Right renal pelvis (tissue), 4 donors: ENCODE measurements at places on chromosomes 3 and 15. TPM values are rescaled to one million over a fixed set of nuclear protein-coding genes. Genes with fewer than 3 reads are reported as not detected.

ACSBG1 gene
- polyA plus RNA-seq, result 0.96 TPM

HIGD2B gene
- polyA plus RNA-seq, result not detected

STAB1 gene
- 34.9 TPM for polyA plus RNA-seq

PIK3R4 gene
- 53.6 TPM for polyA plus RNA-seq

GABRR3 gene
- polyA plus RNA-seq, result 0.10 TPM

TMEM158 gene
- 8.5 TPM for polyA plus RNA-seq

TRAK1 gene
- polyA plus RNA-seq, result 42.3 TPM

C3orf52 gene
- polyA plus RNA-seq, result 5.1 TPM

GRM2 gene
- polyA plus RNA-seq, result 0.68 TPM

ARPIN gene
- polyA plus RNA-seq, result 25.5 TPM

HESX1 gene
- polyA plus RNA-seq, result 4.4 TPM

GCNT3 gene
- 0.61 TPM for polyA plus RNA-seq

FOXL2 gene
- polyA plus RNA-seq, result not detected

- no peak for DNase-seq
Measured at GRCh38 chr15:73265536-73266153, 103.1 kb downstream of the HCN4 start.

GRCh38 chr3:142976621-142977398, 13.3 kb upstream of the PAQR9 start:
- no peak for DNase-seq

GRCh38 chr15:87877114-87877810, 379.3 kb downstream of the NTRK3 start:
- DNase-seq, result no peak

DNA sequence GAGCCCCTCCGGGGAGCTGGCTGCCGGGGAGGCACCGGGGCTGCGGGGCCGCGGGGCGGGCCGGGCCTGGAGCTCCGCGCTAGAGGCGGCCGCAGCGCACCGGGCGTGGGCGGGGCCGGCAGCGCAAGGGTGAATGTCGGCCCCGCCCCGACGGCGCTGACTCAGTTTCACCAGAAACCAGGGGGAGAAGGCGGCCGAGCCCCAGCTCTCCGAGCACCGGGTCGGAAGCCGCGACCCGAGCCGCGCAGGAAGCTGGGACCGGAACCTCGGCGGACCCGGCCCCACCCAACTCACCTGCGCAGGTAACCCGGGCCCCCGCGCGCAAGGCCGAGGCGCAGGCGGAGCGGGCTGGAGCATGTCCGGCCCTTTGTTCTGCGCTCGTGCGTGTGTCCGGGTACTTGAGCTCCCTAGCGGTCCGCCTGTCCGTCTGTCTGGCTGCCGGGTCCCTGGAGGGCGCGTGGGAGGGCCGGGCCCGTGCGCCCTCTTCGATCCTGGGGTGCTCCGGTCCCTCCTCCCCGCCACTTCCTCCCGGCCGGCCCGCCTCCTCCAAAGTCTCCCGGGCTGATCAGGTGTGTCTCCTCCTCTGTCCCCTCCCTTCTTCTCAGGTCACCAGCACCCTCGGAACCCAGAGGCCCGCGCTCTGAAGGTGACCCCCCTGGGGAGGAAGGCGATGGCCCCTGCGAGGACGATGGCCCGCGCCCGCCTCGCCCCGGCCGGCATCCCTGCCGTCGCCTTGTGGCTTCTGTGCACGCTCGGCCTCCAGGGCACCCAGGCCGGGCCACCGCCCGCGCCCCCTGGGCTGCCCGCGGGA, at the start of gene SPINT1:
Gene SPINT1 (plus strand): TSS at position 164 of the 811 bp plus-strand sequence. CDS start 507 bp downstream, at position 671.
- no peak for DNase-seq

DNA sequence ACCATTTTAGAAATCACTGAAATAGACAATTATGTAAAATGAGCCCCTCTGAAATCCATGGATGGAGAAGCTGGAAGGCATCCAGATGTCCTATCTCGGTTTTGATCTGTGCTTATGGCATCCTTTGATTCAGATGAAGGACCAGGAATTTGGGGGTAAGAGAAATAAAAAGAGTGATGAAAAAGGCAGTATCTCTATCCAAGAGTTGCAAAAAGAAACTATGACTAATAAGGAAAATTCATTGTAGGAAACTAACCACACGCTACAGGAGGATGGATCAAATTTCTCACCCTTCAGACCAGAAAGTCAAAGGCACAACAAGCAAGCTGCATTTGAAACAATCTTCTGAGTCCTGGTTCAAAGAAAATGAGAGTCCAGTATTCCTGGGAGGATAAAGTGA, 34.8 kb downstream of the SRGAP3 start:
- DNase-seq, result no peak

DNA sequence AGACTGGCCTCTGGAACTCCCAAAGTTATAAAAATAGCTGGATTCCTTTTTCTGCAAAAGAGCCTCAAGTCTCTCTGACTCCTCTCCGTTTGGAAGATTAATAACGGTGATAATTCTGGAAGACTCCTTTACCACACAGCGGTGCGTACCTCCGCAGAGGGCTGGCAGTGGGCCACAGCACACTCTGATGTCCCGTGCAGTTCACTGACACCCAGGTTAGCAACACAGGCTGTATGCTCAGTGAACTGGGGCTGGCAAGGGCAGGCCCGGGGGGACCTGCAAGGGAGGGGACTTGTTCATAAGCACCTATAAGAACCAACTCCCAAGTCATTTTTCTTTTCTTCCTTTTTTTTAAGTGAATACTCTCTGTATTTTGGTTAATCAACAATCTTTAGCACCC, 120.3 kb upstream of the TJP1 start:
- no peak for DNase-seq

GRCh38 chr15:84833447-84834228, 16.5 kb downstream of the ALPK3 start:
- DNase-seq, result no peak

GRCh38 chr3:169494982-169495381, 168.5 kb downstream of the MECOM start:
- DNase-seq, result no peak

GRCh38 chr3:128278761-128279600, 125.7 kb downstream of the EEFSEC start:
- peak; percentile 59 for DNase-seq

- no peak for DNase-seq
Measured at GRCh38 chr3:149542375-149543312, 68.1 kb downstream of the TM4SF4 start.

- no peak for DNase-seq
Measured at GRCh38 chr15:68081869-68082505, 27.9 kb downstream of the PIAS1 start.

DNA sequence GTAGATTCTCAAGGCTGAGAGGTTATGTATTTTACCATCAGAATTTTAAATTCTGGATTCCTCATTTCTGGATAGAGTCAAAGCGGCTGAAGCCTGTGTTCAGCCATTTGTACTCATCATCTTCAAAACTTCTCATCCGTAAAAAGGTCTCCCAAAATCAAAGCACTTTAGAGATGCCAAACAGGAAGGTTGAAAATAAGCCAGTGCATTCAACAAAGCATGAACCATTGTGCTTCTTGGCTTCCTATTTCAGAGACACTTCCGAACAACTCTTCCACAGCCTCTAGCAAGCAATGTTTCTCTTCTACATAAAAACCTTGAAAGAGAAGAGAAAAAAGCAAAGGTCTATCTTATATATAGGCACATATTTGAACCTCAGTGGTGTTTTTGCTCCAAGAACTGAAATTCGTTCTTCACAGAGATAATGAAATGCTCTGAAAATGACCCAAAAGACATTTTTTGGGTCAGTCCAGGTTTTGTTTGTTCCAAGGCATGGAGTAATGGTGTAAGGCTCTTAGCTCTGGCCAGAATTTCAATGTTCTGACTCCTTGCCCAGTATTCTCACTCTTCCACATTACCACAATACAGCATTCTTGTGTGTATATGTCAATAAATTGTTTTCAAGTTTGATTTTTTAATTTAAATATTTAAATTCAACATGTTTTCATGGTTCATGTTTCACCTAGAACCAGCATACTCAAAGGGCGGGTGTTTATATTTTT, 163.1 kb downstream of the STAC start:
- no peak for DNase-seq

DNA sequence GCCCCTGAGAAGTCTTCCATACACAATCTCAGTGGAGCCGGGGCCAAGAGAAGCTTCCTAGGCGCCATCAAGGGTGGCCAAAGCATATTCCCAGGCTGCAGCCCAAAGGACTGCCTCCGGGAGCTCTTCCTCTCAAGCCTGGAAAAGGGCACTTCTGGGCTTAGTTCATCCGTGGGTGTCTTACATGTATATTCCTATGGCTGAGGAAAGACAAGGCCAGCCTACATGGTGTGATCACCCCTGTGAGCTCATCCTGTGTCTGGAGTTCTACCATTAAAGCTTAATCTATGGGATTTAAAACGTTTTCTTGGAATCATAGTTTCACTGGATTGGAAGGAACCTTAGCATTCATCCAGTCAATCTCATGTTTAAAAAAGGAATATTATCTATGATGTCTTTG, 21.9 kb upstream of the TIMP4 start:
- DNase-seq, result no peak

DNA sequence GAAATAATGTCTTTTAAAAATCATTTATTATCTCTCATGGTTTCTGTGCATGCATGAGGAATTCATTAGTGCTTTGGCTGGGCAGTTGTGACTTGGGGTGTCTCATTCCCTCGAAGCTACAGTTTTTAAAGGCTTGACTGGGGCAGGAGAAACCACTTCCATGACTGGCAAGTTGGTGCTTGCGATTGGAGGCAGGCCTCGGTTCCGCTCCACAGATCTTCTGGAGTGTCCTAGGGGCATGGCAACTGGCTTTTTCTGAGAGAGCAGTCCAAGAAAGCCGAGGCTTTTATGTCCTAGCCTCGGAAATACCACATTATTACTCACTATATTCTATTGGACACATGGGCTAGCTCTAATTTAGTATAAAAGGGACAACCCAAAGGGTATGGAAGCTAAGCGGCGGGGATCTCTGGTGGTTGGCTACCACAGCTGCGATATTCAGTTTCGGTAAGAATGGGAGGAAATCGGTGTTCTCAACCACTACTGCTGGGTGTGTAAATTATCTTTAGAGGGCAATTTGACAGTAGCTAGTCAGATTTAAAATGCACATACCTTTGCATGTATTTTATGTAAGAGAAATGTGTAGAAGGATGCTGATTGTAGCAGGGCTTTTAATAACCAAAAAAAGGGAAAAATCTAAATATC, 48.8 kb upstream of the TOP2B start:
- no peak for DNase-seq

DNA sequence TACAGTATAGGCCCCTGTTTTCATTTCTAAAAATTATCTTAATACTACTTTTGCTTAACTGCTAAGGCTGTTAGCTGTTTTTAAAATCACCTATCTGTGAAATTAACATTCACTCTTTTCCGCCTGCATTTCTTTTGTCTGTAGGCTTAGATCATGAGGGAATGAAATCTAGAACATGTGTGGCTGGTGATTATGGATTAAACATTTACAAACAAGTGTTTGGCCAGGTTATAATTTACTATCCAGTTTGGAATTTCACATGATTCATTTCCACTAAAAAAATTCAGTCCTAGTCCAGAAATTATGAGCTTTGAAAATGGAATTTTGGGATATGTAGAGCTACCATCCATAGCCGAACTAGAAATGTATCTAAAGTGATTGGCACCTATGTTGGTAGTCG, 39.1 kb downstream of the GOLM2 start:
- no peak for DNase-seq

DNA sequence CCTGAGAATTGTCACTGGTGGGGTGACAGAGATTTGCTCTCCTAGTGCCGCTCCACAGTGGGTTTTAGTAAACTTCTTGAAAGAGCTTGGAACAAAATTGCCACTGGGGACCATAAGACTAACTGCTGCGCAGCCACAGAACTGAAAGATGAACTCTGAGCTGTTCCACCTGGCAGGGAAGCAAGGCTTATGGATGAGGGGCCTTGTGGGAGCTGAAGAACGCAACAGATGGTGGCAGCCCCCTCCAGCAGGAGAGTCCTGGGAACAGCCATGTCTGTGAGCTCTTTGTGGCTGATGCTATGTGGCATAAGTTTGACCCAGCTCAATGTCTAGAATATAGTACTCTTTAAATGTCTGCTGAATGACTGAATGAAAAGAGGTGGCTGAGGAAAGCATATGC, 66.8 kb upstream of the C2CD4B start:
- DNase-seq, result no peak

- no peak for DNase-seq
Measured at GRCh38 chr3:128372707-128373533, 93.8 kb downstream of the DNAJB8 start.

GRCh38 chr3:13018043-13018451, 55.2 kb downstream of the IQSEC1 start:
- no peak for DNase-seq

DNA sequence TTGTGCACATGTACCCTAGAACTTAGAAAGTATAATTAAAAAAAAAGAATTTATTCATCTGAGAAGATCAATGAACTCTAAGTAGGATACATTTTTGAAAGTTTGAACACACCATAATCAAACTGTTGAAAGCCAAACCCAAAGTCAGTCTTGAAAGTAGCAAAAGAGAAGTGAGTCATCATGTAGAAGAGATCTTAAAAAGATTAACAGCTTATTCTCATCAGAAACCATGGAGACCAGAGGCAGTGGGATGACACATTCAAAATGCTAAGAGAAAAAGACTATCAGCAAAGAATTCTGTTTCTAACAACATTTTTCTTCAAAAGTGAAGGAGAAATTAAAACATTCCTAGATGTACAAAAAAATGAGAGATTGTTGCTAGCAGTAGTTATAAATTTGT, 60.7 kb downstream of the TIMP4 start:
- no peak for DNase-seq

GRCh38 chr3:123582315-123582714, 2.5 kb downstream of the HACD2 start:
- no peak for DNase-seq

GRCh38 chr3:64291956-64292355, 66.7 kb upstream of the PRICKLE2 start:
- no peak for DNase-seq

- DNase-seq, result no peak
Measured at GRCh38 chr3:194572143-194572789, 61.0 kb downstream of the TMEM44 start.

GRCh38 chr3:197367081-197367780, 68.8 kb upstream of the DLG1 start:
- DNase-seq, result no peak

DNA sequence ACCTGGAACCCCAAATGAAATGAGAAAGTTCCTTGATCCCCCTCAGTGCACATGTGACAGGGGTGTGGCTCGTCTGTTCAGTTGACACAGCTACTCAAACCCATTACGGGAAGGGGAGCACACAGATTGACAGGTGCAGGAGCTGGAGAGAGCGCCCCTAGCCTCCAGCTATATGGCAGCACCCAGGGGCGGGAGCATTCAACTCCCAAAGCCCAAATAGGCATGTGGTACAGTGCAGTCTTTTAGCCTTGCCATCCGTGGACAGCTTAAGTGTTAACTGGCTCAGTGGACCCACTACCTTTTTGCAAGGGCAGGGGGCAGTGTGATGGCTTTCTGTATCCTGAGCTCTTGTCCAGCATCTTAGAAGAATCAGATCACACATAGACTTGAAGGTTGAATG, 1374.2 kb upstream of the ALCAM start:
- DNase-seq, result no peak

- DNase-seq, result no peak
Measured at GRCh38 chr3:177405191-177405672, 207.9 kb upstream of the TBL1XR1 start.

- DNase-seq, result no peak
Measured at GRCh38 chr3:169390741-169391305, 272.7 kb downstream of the MECOM start.

GRCh38 chr3:196140224-196140623, 58.3 kb upstream of the TFRC start:
- DNase-seq, result no peak
